ENCODE measurements at places on chromosomes 13 and 19.

DNA sequence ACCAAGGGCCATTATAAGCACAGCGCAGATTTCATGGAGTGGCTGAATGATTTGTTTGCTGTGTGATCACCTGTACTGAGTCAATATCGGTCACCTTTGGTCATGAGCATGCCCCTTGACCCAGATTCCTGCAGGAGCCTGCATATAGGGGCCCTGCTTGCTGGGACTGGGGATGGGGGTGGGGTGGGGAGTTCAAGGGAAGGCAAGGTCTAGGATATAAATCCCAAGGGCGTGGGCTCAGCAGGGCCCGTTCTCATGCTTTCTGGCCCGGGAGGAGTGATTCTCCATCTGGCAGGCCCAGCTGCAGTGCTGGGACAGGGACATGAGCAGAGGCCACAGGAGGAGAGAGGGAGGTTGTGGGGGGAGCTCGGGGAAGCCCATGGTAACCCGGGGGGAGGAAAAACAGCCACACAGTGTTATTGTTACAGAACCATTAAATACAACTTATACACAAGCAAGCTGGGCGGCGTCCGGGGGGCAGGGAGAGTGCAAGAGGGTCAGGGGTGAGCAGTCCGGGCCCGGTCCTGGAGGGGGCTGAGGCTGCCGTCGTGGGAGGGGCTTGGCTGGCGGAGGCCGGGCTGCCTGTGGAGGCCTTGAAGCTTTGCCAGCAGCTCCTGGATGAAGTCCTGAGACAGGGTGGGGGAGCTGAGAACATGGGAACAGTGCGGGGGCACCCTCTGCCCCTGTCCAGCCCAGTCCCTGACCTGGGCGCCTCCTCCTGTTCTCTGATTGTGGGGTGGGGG is 5.2 kb downstream of the PPP1R14A start:
- no peak for DNase-seq

DNA sequence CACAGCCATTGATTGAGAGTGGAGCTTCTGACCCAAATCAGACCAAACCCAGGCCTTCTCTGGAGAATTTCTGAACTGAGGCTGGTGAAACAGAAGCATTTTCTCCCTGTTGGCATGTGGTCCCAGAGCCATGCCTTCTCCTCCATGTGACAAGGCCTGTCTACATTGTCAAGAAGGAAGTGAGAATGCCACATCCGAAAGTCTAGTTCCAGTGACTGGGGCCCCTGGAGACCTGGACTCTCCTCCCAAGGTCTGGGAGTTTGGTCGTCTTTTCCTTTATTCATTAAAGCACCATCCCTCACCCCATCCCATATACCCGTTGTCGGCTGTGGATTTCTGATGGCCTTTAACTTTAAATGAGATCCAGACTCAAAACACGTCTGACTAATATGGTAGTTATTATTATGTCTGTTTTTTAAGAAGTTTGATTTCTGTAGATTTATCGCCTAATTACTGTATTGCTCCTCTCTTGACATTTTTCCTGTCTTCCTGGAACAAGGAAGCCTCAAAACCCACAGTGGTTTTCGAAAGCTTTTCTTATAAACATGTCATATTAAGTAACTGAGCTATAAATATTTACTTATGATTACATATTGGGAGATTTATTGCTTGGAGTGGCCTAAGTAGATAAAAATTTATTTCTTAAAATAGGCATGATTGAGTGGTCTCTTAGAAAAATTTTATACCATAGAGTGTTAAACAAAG is 128.3 kb upstream of the FRY start:
- DNase-seq, result no peak

GRCh38 chr13:28991764-28992163 is 171.6 kb downstream of the MTUS2 start:
- DNase-seq, result no peak

- no peak for DNase-seq
These were observed 162.2 kb downstream of the KDM4B start for GRCh38 chr19:5131031-5131505.

DNA sequence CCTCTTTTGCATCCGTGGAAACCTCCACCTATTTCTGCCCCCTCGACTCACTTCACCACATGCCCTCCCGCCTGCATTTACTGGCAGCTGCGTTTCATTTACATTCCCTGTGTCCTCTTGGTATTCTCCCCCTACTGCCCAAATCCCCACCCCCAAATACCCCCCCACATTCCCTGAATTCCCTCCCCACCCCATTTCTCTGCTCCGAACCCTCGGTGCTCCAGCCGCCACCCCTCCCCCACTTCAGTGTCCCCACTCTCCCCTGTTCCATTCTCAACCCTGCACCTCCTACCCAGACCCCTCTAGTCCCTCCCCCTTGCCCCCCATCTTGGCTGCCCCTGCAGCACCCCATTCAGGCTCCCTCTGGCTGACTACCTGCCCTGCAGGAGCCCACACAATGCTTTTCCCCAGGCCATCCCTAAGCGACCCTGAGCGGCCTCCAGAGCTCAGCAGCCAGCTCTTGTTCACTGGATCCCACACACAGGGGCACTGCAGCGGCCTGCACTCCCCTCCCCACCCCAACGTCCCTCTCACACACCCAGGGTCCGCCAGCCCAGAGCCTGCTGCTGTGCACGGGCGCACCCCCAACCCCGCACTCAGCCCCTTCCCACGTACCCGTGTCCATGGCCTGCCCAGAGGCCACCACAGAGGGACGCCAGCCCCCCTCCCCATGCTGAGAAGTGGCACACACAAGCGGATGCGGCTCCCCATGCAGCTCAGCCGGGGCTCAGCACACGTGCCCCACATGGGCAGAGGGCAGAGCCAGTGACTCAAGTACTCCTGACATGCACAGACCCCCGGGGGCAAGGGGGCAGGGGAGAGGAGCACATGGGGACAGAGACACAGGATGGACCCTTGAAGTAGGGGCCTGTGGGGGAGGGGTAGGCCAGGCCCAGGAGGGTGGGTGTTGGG is 26.3 kb downstream of the SHANK1 start:
- no peak for DNase-seq

DNA sequence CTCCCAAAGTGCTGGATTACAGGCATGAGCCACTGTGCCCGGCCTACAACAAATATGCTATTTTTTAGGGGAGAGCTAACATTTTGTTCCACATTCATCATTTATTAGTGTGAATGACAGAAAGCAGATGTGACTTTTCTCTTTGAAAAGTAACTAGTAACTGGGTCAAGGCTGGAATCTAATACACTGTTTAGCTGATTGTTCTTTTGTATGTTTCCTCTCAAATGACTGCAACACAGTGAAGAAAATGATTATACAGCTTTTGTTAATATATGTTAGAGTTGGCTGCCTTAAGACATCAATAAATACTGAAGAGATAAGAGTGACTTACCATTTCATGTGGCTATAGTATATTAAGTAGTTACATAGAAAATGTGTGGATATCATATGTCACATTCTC is 27.0 kb downstream of the MTRF1 start:
- no peak for DNase-seq

GRCh38 chr19:4654437-4655361 is 15.4 kb downstream of the TNFAIP8L1 start:
- no peak for DNase-seq

- DNase-seq, result no peak
These were observed 235.2 kb upstream of the SGCG start for GRCh38 chr13:22945321-22946226.

DNA sequence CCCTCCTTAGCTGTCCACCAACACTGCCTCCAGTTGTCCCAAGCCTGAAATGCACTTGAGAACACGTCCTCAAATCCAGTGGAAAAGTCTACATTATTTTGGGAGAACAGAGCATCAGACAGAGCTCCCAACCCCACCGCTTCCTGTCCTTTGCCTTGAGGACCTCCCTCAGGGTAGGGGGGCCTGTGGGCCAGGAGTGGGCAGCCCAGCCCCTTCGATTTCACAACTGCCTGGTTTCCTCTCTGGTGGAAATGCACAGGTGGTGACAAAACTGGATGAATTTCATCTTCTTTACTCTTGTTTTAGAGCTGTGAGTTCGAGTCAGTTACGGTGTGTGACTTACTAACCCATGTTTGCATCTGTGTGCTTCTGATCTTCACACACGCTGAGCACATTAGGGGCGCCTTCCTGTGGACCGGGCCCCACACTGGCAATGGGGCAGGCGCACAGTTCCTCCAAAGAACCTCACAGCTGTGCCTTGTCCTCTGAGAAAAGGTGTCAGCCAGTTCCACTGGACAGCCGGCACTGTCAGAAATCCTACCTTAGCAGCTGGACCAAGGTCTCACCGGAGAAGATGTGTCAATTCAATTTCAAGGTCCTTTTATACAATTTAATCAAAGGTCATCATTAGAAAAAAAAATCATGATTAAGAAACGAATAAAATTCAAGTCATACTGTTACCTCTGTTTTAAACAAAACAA is 80.2 kb downstream of the IRS2 start:
- no peak for DNase-seq

GRCh38 chr19:41324921-41325639 is 15.1 kb downstream of the CCDC97 start:
- no peak for DNase-seq

DNA sequence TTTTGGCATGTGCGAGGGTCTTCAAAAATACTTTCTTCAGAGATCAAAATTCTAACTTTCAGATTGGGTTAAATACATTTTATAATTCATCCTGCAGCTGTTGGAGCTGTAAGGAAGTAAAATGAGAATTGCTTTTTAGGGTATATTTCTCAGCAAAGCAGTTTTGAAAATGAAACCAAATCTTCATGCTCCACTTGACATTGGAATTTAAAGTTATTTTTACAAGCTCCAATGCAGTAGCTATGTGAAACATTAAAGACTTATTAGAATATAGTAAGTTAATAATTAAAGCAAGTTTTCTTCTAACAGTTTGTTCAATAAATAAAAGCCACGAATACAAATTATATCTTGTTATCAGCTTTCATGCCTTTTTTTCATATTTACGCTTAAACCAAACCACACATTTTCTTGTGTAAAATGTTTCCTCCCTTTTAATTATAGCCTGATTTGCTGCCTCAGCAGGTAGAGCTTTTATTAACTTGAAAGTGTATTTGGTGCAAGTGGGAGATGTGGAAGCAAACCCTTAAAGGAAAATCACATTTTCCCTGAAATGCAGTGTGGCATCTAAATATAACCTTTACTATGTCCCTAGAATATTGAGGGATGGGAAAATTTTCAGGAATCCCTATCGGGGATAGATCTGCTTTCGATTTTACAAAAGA is 12.4 kb upstream of the MICU2 start:
- DNase-seq, result no peak

- DNase-seq, result no peak
These were observed 232.2 kb downstream of the TUBA3C start for GRCh38 chr13:18949489-18949761.

DNA sequence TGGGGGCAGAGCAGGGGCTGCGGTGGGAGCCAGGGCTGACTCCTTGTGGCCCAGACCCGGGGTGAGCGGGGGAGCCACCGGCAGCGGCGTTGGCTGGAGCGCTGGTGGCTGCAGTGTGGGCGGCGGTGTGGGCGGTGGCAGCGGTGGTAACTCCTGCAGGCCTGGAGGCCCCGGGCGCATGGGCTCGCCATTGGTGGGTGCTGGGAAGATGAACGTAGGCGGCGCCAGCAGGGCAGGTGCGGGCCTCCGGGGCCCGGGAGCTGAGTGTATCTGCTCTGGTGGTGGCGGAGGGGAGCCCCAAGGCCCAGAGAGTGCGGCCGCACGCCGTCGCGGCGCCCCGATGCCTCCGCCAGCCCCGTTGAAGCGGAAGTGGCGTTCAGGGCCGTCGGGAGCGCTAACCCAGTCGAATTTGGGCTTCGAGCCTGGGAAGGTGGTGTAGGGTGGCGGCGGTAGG is 2.0 kb downstream of the GGN start:
- no peak for DNase-seq

DNA sequence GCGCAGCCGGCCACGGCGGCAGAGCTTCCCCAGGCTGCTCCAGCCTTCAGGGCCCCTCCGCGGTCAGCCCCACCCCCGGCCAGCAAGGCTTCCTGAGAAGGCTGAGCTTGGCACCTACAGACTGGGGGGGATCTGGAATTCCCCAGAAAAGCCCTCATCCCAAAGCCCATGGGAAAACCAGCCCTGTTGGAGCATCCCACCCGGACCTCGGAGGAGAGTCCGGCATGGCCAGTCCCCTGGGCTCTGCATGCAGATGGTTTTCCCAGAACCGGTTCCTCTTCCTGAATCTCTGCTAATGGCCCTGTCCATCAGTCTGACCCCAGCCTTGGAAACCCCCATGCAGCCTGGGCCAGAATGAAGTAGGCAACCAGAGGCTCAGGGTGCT is 10.3 kb downstream of the RASA3 start:
- no peak for DNase-seq

DNA sequence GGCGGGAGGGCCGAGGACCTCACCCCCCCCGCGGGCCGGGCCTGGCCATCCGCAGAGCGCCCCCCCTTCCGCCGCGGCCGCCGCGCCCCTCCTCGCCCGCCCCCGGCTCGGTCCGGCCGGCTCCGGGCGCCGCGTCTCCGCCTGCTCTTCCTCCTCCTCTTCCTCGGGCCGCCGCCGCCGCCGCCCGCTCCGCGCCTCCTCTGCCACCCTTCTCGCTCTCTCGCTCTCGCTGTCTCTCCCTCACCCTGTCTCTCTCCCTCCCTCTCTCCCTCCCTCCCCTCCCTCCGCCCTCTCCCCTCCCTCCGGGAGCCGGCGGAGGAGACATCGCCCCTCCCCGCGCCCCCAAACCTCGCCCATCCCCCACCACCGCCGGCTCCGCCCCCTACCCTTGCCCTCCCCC is at the start of gene SHANK1:
Gene SHANK1, minus strand, starts transcription at position 237 of the 400 bp plus-strand sequence. CDS start 2,883 bp downstream, outside the sequence.
- DNase-seq, result no peak

DNA sequence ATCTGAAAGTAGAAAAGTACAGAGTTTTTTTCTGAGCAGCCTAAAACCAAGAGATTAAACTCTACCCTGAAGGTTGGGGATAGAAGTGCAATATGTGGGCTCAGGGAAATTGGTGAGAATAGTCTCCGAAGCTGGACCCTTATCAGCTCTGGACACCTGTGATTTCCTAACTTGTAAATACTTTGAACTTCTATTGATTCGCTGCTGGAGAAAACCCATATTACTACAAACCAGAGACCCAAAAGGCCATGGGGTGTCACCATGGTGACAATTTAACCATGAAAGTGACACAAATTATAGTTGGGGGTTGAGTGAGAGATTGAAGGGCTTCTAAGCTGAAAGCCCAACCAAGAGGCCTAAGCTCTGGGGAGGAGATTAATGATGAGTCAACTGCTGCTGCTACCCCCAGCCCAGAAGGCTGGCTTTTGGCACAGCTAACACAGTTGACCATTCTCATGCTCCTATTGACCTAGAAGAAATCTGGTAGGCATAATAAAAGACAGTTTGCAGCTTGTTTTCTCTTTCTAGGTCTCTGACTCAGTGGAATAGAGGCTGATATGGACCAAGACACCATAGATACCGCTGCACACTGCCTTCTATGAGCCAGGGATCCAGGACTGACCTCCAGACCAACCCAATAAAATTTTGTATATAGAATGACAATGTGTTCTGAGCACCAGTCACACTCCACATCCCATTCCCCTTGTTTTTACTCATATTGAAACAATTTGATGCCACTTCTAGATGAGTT is 131.9 kb upstream of the FNDC3A start:
- DNase-seq, result no peak

- DNase-seq, result no peak
These were observed 244.8 kb downstream of the PCDH20 start for GRCh38 chr13:61170856-61171255.

DNA sequence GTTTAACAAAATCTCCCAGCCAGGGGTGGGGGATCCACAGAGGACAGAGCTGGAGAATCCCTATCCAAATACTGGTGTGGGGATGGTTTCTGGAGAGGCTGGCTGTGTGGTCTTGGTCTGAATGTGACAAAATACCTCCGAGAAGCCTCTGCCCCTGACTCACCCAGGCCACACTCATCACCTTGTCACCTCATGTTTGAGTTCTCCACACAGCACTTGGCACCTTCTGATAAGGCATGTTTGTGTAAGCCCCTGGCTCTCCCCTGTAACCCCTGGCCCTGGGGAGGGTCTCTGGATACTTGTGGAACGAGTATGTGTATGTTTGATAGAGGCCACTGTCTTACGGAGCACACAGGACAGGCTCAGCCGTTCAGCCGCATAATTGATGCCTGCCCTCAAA is 14.7 kb downstream of the TECR start:
- DNase-seq, result no peak
